ENCODE measurements at places on chromosomes 3 and 15. TPM values are rescaled to one million over a fixed set of nuclear protein-coding genes. Genes with fewer than 3 reads are reported as not detected.
A peak's percentile ranks its signal among the peaks of the same experiment; 100 is the strongest.

KLHL6 gene
- total RNA-seq, result not detected

SI gene
- not detected for total RNA-seq

- DNase-seq, result no peak
- H3K36me3 ChIP-seq, result peaks cover 24% of the 10 kb centered on the region
- no peaks in the 10 kb centered on the region for H3K27me3 ChIP-seq
Measured at GRCh38 chr15:63296195-63296594, 18.8 kb downstream of the APH1B start.

DNA sequence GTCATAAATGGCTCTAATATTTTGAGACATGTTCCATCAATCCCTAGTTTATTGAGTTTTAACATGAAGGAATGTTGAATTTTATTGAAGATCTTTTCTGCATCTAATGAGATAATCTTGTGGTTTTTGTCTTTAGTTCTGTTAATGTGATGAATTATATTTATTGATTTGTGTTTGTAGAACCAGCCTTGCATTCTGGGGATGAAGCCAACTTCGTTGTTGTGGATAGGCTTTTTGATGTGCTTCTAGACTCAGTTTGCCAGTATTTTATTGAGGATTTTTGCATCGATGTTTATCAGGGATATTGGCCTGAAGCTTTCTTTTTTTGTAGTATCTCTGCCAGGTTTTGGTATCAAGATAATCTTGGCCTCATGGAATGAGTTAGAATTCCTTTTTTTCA lies 72.0 kb upstream of the CD96 start:
- no peaks in the 10 kb centered on the region for H3K27me3 ChIP-seq
- H3K27ac ChIP-seq, result no peak overlapping the region
- no peak overlapping the region for H3K4me3 ChIP-seq
- no peaks in the 10 kb centered on the region for H3K4me1 ChIP-seq
- no peaks in the 10 kb centered on the region for H3K36me3 ChIP-seq

DNA sequence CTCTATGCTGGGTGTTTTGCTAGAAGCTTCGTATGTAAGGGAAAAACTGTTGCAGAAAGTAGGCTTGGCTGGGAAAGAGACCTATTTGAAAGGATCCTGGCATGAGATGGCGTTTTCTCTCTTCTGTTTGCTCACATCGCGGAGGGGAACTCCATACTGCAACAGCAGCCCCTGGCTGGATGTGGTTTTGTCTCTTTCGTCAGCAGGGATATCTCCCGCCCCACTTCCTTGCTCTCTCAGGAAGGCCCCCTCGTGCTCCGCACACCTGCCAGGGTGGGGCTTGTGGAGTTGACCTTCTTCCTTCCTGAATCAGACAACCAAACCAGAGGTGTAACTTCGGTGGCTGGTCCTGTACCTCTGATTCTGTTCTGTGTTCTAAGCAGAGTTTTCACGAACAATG lies 26.4 kb upstream of the MYZAP start:
- H3K27ac ChIP-seq, result no peak overlapping the region

- H3K27me3 ChIP-seq, result no peaks in the 10 kb centered on the region
- H3K4me1 ChIP-seq, result peaks cover 19% of the 10 kb centered on the region
- H3K27ac ChIP-seq, result no peak overlapping the region
- no peak for DNase-seq
- no peaks in the 10 kb centered on the region for H3K36me3 ChIP-seq
Measured at GRCh38 chr3:34212656-34213055, 414.2 kb downstream of the PDCD6IP start.

GRCh38 chr15:93165734-93166470 lies 76.9 kb upstream of the RGMA start:
- no peaks in the 10 kb centered on the region for H3K36me3 ChIP-seq
- no peaks in the 10 kb centered on the region for H3K27me3 ChIP-seq
- H3K4me3 ChIP-seq, result no peak overlapping the region
- no peaks in the 10 kb centered on the region for H3K4me1 ChIP-seq
- no peak overlapping the region for H3K27ac ChIP-seq

DNA sequence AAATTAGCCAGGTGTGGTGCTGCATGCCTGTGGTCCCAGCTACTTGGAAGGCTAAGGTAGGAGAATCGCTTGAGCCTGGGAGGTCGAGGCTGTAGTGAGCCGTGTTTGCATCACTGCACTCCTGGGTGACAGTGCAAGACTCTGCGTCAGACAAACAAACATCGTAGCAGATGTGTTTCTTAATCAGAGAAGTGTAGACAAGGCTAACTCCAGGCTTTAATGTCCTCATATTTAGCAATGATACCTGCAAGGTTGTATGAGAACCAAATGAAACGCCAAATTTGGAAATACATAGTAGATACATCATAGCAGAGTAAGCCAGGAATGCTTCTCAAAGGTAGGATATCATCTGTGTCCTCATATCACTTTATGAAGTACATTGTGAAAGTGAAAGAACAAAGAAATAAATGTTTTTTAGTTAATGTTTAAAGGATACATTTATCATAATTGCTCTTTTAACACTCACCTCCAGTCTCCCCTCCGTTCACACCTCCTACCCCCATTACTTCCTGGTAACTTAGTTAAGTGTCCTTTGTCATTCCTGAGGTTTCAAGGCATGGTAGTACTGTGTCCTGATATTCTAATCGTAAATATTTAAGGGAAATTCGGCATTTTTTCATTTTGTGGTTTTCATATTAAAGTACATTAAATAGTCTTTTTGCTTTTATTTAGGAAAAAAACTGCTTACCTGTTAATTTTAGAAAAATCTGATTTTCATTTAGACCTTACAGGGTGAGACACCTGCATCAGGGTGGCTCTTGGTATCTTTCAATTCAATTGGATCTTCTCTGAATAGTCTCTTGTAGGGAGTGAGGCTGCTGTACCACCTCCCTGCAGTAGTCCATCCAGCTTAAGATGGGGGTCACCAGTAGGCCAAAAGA lies 96.1 kb downstream of the OPA1 start:
- H3K27ac ChIP-seq, result no peak overlapping the region
- H3K4me3 ChIP-seq, result no peak overlapping the region
- H3K36me3 ChIP-seq, result peaks cover 16% of the 10 kb centered on the region
- 0 out of 2 replicates have a peak, but pooled peaks cover 7% of the 10 kb centered on the region for H3K4me1 ChIP-seq
- no peak for DNase-seq

- DNase-seq, result no peak
- H3K4me1 ChIP-seq, result peaks cover 5% of the 10 kb centered on the region
Measured at GRCh38 chr3:100531093-100531492, 38.7 kb downstream of the TMEM45A start.

DNA sequence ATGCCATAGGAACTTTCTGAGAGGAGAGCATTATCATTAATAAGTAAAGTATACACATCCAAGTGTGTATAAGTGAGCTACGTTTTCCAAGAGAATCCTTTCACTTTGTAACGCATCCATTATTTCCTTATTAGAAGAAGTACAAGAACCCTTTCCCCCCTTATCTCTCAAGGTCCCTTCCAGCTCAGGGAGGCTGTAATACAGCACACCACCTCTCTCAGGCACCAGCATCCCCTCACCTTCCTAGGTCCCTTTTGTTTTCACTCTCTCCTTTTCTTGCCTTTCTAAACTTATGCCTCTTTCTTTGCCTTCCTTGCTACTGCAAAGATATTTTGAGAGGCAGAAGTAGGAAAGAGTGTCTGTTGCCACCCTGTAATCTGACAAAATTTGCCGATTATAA lies 446.0 kb downstream of the GRM7 start:
- no peaks in the 10 kb centered on the region for H3K4me1 ChIP-seq
- no peak for DNase-seq
- no peaks in the 10 kb centered on the region for H3K36me3 ChIP-seq
- H3K4me3 ChIP-seq, result no peak overlapping the region
- H3K27me3 ChIP-seq, result no peaks in the 10 kb centered on the region
- H3K27ac ChIP-seq, result no peak overlapping the region

- no peaks in the 10 kb centered on the region for H3K27me3 ChIP-seq
- H3K36me3 ChIP-seq, result peaks cover 7% of the 10 kb centered on the region
- H3K27ac ChIP-seq, result no peak overlapping the region
- DNase-seq, result no peak
Measured at GRCh38 chr15:73305331-73306211, 63.2 kb downstream of the HCN4 start.

DNA sequence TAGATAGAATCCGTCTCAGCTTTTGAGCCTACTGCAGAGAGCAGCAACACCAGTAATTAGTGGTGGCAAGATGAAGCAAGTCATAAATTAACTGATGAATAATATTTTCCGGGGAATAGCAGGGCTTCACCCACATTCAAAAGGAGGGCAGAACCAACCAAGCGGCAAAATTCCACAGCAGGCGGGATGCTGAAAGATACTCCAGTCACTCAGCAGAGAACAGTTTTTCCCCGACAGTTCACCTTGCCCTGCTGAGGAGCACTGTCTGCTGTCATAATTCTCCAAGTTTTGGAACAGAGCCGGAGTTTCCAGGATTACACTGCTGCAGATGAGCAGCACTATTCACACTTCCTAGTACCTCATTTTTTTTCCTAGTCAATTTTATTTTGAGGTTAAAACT lies 274.7 kb downstream of the CD47 start:
- no peak overlapping the region for H3K27ac ChIP-seq
- H3K4me1 ChIP-seq, result no peaks in the 10 kb centered on the region
- no peak overlapping the region for H3K4me3 ChIP-seq
- DNase-seq, result no peak
- peaks cover 6% of the 10 kb centered on the region for H3K27me3 ChIP-seq

DNA sequence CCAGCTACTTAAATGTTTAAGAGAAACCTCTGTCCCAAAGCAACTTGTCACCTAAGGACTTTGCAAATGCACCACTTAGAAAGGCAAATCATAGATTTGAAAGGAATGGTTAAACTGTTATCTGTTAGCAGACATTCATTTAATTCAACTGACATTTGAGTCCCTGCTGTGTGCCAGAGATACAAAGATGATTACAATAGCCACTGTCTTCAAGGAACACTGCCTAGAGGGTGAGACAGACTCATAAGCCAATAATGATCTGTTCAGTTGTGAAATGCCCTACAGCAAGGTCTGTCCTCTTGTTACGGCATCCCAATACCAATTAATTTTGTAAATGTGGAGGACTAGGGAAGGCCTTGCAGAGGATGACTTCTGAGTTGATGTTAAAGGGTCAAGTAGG lies 113.1 kb downstream of the ATG7 start:
- peaks cover 23% of the 10 kb centered on the region for H3K4me1 ChIP-seq
- H3K4me3 ChIP-seq, result no peak overlapping the region
- peak overlapping the region; percentile 3 for H3K27ac ChIP-seq
- H3K27me3 ChIP-seq, result no peaks in the 10 kb centered on the region
- DNase-seq, result no peak

DNA sequence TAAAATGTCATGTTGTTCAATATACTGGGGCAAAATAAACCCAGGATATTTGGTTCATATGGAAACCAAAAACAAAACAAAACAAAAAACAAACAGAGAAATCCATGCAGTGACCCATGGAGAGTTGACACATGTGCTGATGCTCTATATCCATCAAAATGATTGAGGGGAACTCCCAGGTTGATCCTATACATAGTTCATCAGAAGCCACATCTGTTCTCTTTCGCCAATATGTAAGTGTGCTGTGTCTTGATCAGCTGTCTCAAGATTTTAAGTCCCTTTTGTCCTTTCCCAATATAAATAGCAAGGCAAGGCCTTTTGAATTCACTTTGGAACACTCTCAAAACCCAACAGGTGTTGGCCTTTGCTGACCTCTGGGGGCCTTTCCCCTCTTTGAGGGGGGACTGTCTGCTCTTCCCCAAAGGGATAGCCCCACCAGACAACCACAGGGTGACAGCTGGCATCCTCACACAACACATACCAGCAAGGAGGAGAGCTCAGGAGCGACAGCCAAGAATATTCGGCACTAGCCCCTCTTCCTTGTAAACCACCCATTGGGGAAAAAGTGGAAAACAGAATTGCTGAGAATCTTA lies 209.4 kb upstream of the CD96 start:
- no peak for DNase-seq
- no peak overlapping the region for H3K4me3 ChIP-seq
- H3K27ac ChIP-seq, result no peak overlapping the region

DNA sequence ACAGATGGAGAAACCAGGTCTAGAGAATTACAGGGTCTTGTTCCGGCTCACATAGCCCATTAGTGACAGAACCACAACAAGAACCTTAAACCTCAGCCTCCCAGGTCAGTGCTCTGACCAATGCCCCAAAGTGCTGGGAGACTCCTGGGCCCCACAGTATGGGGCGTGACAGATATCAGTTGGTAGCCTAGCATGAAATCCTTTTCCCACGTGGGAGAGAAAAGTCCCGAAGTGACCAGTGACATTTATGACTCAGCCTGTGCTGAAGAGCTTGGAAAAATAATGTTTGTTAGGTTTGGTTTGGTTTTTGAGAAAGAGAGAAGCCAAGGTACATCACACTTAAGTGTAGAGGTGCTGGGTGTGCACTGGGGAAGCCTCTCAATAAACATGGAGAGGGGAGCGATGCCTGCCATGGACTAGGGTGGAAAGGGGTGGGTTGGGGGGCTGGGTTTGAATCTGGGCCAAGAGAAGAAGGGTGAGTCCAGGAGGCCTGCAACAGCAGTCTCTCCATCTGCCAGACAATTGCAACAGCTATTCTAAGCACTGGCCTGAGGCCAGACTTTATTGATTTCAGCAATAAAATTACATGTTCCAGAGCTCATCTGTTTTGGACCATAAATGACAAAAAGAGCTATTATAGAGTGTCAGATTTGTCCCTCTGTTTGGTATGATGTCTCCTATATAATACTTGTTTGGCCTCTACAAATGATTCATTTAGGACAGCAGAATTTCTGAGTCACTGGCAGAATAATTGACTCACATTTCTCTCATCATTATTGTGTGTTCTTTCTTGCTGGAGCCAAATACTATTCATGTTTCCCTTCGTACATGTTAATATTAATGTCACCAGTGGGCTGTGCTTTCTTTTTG lies 43.4 kb downstream of the C2CD4A start:
- H3K27ac ChIP-seq, result no peak overlapping the region
- no peak overlapping the region for H3K4me3 ChIP-seq
- no peaks in the 10 kb centered on the region for H3K36me3 ChIP-seq
- peaks cover 19% of the 10 kb centered on the region for H3K4me1 ChIP-seq
- no peaks in the 10 kb centered on the region for H3K27me3 ChIP-seq
- peak; percentile 20 for DNase-seq

DNA sequence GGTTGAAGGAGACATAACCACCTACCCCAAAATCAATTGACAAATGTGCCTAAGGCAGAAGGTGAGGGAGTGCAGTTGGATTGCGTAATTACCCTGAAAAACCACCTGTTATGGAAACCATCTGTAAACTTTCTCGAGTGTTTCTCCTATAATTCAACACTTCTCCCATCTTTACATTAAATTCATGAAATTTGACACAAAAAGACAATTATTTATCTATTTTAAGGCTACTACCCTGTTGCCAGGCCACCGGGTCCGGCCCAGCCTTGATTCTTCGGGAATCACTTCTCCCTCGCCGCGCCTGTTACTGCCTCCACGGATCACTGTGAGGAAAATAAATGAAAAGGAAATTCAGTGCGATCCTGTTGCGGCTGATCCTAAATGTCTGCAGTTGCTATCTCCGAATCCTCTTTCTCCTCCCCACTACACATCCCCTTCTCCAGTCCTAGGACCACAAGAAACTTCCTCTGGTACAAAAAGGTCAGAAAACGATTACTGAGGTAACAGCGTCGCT lies 646 bp downstream of the IQCB1 start:
- peaks cover 27% of the 10 kb centered on the region for H3K36me3 ChIP-seq
- peaks cover 3% of the 10 kb centered on the region for H3K4me1 ChIP-seq

DNA sequence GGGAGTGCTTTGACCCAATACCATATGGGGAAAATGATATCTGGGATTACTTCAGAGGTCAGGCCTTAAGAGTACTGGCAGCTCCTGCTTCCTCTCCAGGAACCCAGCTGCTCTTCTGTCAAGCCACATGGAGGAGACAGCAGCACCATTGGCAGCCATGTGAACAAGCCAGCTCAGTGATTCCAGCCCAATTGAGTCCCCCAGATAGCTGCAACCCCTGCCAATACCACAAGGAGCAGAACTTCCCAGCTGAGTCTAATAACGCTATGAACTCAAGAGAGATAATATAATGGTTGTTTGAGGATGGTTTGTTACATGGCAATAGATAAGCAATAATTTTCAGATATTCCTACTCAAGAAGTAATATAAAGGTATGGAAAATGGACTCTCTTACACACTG lies 126.8 kb upstream of the CPNE4 start:
- no peaks in the 10 kb centered on the region for H3K27me3 ChIP-seq
- DNase-seq, result no peak
- no peak overlapping the region for H3K4me3 ChIP-seq
- H3K27ac ChIP-seq, result no peak overlapping the region

Data from SJSA1 (cell line).